Stimulated activated CD4-positive, alpha-beta T cell treated with anti-CD3 and anti-CD28 coated beads, Interleukin-1b, Interleukin-23, amount 100 ng/mL, for 48 hours (primary cell): ENCODE measurements at places on chromosomes 7 and 10.
A peak's percentile ranks its signal among the peaks of the same experiment; 100 is the strongest.

DNA sequence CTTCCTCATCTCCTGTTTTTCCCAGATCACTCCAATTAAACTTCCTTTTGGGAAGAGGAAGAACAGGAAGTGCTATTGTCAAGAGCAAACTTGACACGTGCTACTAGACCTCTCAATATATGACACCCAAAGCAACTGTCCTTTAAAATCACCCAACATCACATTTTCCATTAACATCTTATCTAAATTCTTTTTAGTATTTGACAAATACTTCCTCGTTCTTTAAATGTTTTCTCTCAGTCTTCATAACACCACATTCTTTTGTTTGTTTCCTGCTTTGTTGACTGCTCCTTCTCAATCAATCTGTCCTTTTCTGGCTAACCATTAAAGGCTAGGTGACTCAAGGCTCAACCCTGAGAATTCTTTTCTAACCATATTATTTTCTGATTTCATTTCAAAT is 7.1 kb upstream of the TFPI2 start:
- DNase-seq = no peak

DNA sequence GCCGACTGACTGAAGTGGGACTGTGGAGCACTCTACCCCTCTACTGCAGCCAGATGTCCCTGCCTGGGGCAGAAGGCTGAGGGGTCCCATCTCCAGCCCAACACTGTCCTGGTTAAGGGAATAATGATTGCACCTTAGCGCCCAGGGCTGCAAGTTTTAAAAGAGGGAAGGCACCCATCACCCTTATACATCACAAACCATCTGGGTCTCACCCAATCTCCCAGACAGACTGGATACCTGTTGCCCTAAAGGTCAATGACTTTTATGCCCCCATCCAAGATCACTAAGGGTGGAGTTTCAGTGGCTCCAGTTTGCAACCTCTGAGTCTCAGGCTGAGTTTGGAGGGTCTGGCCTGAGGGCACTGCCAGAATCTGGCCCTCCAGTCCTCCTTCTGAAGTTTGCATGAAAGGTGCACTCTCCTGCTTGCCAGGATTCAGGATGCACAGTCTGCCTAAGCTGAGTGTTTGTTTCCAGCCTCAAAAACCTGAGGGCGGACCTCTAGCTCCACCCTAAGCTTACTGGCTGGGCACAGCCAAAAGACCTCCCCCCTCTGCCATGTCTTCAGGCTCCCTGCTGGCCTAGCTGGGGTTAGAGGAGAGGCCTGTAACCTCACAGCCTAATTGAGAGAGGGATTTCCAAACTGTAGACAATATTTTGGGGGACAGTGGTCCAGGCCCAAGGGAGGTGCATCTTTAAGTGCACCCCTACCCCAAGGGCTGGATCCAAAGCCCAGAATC is 2.5 kb upstream of the EMX2 start:
- DNase-seq = no peak

GRCh38 chr7:101134399-101134980 is 7.6 kb downstream of the SERPINE1 start:
- no peak for DNase-seq

GRCh38 chr10:11810313-11810766 is 12.8 kb upstream of the PROSER2 start:
- DNase-seq = no peak

- no peak for DNase-seq
Observed at GRCh38 chr7:111168182-111168581, 77.3 kb downstream of the LRRN3 start.

DNA sequence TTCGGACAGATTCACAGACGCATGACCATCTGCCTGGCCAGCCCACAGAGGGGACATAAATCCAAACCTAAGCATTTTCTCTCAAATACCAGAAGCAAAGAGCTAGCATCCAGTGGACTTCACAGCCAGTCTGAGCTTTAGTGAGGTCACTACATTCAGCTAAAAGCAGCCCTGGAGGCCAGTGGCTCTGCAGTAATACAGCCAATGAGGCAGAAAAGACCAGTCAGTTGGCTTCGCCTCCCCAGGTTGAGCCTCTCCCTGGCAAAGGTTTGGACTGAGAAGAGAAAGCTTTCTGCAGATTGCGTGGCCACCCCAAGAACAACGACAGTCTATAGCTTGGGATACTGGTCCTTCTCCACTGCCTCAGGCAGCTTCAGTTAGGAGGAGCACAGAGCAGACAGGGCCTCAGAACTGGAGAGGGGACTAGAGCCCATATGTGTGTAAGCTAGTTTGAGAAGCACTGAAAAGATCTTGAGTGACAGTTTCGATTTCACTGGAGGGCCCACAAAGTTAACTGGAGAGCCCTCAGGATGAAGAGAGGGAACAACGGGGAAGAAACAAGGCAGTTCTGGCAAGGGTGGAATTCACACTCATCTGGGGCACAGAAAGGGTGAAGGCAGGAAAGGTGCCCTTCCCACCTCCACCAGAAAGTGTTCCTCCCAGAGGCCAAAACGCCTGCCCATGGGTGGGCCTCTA is 3.8 kb downstream of the WDR91 start:
- no peak for DNase-seq

GRCh38 chr10:102776779-102777456 is 33.2 kb downstream of the WBP1L start:
- DNase-seq = peak; percentile 30

DNA sequence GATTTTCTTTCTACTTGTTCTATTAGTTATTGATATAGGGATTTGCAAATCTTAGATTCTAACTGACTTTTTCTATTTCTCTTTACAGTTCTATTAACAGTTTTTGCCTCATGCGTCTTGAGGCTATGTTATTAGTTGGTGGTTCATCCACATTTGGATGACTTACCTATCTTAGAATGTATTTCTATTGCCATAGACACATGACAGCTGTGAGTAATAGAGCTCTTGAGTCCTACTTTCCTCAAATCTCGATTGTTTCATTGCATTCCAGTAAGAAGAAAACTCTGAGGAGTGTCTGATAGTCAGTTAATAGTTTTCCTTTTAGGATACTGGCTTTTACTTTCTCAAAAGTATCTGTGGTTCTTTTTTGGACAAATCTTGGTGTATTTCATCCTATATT is 241.4 kb upstream of the ZNF32 start:
- DNase-seq = no peak

GRCh38 chr7:89477991-89478390 is 676.3 kb upstream of the STEAP1 start:
- DNase-seq = no peak

DNA sequence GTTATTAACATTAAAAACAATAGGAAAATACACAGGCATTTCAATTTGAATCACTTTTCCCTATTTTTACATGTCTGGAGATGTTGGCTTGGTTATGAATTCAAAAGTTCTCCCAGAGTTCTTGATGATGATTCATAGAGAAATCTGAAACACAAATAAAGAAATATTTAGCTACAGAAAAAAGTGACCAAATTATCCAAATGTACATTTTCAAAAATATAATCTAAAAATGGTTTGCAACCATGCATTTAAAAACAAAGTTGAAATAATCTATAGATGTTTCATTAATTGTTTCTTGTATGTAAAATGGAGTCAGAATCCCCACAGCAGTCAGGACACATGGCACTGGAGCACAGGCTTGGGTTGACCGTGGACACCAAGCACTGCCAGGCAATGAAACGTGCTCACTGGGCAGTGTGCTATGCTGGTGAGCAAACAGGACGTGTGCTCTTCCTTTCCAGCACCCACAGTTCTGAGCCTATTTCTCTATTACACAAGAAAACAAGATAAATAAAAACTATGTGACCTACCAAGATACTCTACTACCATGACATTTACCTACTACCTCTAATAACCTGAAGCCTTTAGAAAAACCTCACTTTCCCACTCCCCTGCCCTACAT is 44.1 kb upstream of the PTPRN2 start:
- no peak for DNase-seq

DNA sequence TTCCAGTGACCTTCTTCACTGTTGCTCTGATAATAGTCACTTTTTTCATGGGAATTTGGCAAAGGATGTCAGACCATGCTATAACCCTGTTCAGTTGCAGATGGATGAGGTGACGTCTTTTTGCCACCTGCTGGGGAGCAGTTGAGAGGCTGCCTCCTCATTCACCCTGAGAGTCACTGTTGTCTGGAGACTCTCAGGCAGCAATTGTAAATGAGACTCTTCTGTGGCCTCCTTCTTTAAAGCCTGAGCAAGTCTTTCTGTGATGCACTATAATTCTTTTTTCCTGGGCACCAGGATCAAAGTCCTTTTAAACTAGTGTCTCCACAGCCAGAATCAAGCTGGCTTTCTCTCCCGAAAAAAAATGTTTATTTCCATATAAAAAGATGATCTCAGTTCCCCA is 345.1 kb downstream of the ARL4A start:
- no peak for DNase-seq

DNA sequence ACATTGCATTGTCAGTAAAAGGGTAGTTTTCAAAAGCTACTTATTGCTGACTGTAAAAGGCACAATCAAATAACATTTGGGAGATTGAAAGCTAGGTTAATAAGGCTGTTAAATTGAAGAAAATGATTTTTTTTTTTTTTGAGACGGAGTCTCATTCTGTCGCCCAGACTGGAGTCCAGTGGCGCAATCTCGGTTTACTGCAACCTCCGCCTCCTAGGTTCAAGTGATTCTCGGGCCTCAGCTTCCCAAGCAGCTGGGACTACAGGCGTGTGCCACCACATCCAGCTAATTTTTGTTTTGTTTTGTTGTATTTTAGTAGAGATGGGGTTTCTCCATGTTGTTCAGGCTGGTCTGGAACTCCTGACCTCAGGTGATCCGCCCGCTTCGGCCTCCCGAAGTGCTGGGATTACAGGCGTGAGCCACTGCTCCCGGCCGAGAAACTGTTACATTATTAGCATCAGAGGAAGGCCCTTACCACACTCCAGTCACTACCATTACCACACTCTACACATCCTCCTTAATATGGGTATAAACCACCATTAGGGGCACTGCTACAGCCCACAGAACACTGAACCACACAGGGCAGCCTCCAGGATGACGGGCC is 1.0 kb downstream of the CYP51A1 start:
- DNase-seq = no peak

GRCh38 chr7:136312592-136312991 is 335.4 kb upstream of the MTPN start:
- no peak for DNase-seq

GRCh38 chr10:44126291-44126717 is 258.6 kb downstream of the CXCL12 start:
- DNase-seq = no peak

DNA sequence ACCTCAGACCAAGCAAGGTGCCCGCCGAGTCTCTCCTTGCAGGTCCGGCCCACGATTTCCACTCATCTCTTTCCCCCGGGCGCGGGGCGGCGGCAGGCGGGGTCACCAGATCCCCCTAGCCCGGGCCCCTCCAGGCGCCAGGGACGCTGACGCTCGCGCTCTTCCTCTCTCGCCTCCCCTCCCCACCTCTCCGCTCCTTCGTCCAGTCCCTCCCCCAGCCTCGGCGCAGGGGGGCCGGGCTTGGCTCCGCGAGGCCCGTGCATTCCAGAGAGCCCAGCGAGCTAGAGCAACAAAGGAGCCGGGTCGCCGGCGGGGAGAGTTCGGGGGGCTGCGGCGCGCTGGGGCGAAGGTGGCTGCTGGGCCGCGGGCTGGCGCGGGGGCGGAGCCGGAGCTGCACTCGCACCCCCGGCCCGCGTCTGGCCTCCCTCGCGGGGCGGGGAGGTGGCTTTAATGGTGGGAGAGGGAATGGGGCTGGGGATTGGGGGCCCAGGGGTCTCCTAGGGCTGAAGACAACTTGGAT is at the start of gene SMO:
SMO (plus strand) TSS at position 262 of the 520 bp plus-strand sequence. CDS start 519 bp downstream, outside the sequence.
- DNase-seq = no peak

DNA sequence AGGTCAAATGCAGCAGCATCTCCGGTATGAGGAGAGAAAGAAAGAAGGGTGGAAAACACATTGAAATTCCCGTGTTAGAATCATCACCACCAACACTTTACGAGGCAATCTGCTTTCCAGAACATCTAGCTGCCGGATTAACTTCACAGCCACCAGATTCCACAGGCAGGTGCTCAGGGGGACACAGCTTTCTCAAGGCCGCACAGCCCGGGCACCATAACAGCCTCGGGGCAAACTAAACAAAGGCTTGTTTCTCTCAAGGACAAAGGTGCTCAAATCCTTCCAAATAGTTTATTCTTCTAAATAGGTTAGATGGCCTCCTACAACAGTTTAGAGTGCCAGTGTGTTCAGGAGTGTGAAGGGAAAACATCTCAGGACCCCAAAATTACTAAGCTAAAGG is 156.3 kb downstream of the DIP2C start:
- DNase-seq = no peak

GRCh38 chr10:23742368-23742767 is 303.5 kb downstream of the OTUD1 start:
- DNase-seq = no peak

GRCh38 chr7:149454006-149454405 is 6.9 kb downstream of the ZNF777 start:
- DNase-seq = no peak

DNA sequence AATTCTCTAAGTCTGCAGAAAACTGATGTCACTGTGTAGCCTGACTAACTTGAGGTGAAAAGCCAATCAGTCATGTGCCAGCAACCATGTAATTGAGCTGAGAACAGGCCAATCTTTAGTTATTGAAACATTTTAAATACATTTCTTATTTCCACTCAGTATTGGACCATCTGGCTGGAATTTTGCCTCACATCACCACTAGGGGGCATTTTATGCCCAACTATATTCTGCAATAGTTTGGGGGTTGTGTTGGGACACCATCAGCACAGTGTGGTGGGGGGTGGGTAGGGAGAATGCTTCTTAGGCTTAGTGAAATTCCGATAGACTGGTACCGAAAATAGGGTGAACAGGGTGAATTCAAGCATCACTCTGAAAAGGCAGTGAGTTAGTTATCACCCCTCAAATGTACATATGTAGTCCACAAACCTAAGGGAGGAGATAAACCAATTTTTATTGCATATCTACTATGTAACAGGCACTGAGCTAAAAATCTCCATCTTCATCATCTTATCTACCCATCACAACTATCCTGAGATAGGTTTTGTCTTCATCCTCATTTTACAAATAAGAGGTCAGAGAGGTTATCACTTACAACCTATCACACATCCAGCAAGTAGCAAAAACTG is 17.8 kb downstream of the NPSR1 start:
- DNase-seq = peak; percentile 4

- no peak for DNase-seq
Observed at GRCh38 chr10:101643546-101643945, 51.4 kb downstream of the FBXW4 start.

- no peak for DNase-seq
Observed at GRCh38 chr10:20274571-20274970, 458.3 kb downstream of the PLXDC2 start.

- DNase-seq = no peak
Observed at GRCh38 chr7:64541438-64542359, 21.2 kb downstream of the ZNF680 start.

GRCh38 chr10:99973190-99973589 is 36.6 kb downstream of the DNMBP start:
- no peak for DNase-seq

GRCh38 chr7:91427051-91427450 is 162.8 kb downstream of the FZD1 start:
- no peak for DNase-seq

- no peak for DNase-seq
Observed at GRCh38 chr10:31098046-31098445, 66.4 kb upstream of the ZNF438 start.

GRCh38 chr10:63054889-63055611 is 78.1 kb upstream of the NRBF2 start:
- DNase-seq = no peak

GRCh38 chr7:155998328-155998691 is 186.0 kb upstream of the SHH start:
- peak; percentile 30 for DNase-seq
